ENCODE measurements at places on chromosomes 7 and 10.

GRCh38 chr10:21015851-21016250 is 118.7 kb upstream of the NEBL start:
- DNase-seq: no peak

DNA sequence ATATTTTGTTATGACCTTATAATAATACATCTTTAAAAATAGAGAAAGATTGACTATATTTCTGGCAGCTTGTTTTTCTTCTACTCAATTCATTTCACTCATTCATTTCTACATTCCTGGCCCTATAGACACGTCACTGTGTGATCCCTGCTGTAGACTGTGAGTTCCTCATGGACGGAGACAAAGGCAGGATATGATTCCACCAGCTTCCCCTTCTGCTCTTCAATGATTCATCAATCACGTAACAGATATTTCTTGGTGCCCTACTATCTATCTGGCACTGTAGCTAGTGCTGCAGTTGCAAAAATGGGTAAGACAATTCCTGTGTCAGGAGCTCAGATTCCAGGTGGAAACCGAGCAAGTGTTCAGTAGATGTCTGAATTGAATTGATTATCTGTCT is 415.0 kb downstream of the SFMBT2 start:
- DNase-seq: no peak

- no peak for DNase-seq
Observed at GRCh38 chr7:66682350-66683093, 53.8 kb downstream of the KCTD7 start.

DNA sequence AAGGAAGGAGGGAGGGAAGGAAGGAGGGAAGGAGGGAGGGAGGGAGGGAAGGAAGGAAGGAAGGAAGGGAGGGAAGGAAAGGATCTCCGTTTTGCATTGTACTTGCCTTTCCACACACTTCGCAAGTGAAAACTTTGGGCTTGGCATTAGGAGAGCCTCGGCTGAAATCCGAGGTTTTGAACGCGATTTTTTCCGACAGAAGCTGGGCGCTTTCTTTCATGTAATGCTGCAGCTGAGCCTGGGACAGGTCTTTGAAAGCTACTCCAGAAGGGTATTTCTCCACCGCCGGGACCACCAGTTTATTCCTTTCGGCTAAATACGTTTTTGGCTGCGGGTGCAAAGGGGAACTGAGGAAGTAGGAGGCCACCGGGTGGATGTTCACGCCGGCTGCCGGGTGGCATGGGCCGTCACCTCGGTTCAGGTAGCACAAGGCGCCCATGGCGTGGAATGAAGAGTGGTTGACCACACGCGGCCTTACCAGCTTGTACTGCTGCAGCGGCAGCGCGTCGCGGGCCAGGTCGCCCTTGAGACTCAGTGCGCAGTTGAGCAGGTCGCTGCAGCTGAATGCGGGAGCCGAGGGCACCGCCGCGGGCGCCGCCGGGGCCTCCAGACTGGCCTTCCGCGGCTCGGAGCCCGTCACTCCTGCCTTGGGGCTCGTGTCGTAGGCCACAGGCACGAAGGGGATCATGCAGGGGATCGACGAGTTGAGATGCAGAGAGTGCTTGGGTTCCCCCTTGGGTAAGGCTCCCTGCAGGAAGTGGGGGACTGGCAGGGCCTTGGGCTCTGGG is 825 bp downstream of the FEZF1 start:
- no peak for DNase-seq

DNA sequence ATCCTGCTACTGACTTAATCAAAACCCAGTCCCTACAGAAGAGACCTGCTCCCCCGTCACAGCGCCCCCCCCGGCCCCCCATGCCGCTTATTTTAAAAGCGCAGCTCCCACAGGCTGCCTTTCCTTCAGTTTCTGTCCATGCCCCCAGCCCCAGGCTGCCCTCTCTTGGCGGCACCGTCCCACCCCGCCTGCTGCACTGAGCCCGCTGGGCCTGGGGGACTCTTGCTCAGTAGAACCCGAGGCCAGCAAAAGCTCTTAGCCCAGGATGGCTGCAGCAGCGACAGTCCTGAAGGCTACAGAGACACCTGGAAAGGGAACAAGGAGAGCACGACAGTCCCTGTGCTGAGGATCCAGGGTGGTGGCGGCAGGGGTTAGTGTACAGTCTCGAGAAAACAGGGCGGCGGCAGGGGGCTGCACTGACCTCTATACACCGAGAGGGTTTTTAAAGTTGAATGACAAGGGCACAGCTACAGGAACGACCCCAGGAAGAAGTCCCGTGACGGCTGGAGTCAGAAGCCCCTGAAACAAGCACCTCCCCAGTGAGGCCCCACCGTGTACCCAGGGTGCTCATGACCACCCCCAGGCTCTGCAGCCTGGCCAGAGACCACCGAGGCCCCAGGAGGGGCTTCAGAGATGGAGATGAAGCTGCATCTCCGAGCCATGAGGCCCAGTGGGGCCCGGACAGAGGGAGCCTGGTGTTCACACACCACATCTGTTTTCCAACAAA is 54.4 kb downstream of the ZRANB1 start:
- DNase-seq: no peak

DNA sequence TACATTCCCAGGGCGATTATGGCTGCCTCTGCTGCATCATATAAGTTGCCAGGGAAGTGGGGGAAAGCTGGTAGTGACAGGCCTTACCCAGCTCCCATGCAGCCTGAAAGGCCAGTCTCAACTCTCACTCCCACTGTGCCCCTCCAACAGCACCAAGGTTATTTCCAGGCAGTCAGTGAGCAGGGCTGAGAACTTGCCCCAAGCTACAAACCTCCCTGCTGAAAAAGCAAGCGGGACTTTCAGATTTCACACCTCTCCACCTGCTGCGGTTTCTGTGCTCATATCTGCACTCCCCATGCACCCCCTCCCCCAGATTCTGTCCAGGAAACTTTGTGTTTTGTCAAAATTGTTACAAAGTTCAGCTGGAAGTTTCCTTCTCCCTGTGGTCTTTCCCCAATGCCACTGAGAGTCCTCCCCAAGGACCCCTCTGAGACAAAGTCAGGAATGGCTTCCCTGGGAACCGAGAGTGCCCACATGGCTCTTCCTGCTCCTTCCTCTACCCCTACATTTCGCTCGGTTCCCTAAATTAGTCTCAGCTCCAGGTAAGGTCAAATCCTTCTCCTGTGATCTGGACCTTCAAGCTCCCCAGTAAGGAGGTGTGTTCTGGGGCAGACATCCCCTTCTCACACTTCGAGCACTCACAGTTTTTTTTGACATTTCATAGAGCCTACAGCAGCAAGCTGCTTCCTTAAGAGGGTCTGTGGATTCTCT is 25.3 kb upstream of the WNT2 start:
- no peak for DNase-seq

DNA sequence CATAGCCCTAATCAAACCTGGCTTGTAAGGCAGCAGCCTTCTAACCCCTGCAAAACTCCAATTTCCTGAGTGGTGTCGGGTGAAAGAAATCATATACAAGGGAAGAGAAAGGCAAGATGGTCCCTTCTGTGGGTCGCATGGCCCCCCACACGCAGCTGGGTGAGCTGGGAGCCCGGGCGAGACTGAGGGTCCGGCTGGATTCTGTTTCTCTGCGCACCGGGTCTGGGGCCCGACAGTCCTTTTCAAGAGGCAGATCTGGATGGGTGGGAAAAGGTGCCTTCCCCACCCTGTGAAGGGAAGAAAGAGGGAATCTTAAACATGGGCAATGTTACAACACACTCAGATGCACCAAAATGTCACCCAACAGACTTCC is 18.5 kb downstream of the WDR86 start:
- no peak for DNase-seq

DNA sequence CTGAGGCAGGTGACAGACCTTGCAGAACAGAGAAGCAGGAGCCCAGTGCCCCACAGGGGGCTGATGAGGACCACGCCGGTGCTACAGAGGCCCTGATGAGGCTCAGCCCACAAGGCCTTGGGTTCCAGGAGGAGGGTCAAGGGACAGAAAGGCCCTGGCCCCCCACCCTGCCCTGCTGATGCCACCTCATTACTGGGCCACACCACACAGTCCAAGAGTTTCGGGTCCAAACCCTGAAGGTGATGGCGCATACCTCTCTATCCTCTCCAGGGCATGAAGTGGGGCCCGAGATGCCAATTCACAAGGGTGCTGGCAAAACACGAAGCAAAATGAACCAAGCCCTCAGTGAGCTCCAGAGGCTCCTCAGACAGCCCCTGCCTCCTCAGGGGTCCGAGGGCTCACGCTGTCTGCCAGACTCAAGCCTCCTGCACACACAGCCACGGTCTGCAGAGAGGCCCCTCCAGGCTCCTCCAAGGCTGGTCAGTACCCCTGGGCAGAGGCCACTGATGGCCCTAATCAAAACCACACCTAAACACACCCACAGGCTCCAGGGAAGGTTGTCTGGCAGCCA is 32.3 kb downstream of the RASGEF1A start:
- no peak for DNase-seq

- DNase-seq: no peak
Observed at GRCh38 chr10:5387169-5387568, 17.5 kb downstream of the TUBAL3 start.

DNA sequence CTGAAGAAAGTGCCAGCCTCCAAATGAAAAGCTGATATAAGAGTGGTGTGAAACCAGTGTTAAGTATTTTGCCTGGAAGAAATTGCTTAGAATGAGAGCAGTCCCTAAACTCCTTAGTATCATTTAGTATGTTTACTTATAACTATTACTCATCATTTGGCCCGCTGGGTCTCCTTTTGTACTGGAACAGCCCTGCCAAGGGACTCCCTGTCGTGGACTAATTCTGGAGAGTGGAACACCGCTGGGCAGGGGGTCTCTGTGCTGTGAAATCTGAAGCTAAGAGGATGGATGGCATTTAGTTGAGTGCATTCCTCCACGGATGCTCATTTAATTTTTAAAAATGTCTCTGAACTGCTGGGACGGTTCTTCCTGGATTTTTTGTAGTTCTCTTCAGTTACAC is 889.9 kb upstream of the C7orf33 start:
- no peak for DNase-seq

- DNase-seq: no peak
Observed at GRCh38 chr7:134016223-134016941, 110.8 kb upstream of the LRGUK start.

GRCh38 chr10:55287346-55287745 is 486.3 kb upstream of the PCDH15 start:
- DNase-seq: no peak

- no peak for DNase-seq
Observed at GRCh38 chr7:19971956-19972355, 198.5 kb upstream of the TMEM196 start.

- peak; percentile 78 for DNase-seq
Observed at GRCh38 chr10:11611248-11612020, at the start of gene USP6NL. Gene USP6NL, minus strand, starts transcription at chr10:11611650. Its CDS starts 14,016 bp downstream, at chr10:11597634.

GRCh38 chr10:48589266-48589665 is 15.6 kb downstream of the ARHGAP22 start:
- DNase-seq: no peak

GRCh38 chr10:111856631-111857030 is 326.9 kb downstream of the GPAM start:
- no peak for DNase-seq

- DNase-seq: no peak
Observed at GRCh38 chr10:7425691-7426090, 14.9 kb upstream of the SFMBT2 start.

- peak; percentile 2 for DNase-seq
Observed at GRCh38 chr10:19788075-19788686, 28.1 kb upstream of the PLXDC2 start.

- DNase-seq: no peak
Observed at GRCh38 chr7:46189255-46189790, 268.3 kb upstream of the IGFBP3 start.

- no peak for DNase-seq
Observed at GRCh38 chr10:49290131-49290530, 8.8 kb upstream of the C10orf71 start.

DNA sequence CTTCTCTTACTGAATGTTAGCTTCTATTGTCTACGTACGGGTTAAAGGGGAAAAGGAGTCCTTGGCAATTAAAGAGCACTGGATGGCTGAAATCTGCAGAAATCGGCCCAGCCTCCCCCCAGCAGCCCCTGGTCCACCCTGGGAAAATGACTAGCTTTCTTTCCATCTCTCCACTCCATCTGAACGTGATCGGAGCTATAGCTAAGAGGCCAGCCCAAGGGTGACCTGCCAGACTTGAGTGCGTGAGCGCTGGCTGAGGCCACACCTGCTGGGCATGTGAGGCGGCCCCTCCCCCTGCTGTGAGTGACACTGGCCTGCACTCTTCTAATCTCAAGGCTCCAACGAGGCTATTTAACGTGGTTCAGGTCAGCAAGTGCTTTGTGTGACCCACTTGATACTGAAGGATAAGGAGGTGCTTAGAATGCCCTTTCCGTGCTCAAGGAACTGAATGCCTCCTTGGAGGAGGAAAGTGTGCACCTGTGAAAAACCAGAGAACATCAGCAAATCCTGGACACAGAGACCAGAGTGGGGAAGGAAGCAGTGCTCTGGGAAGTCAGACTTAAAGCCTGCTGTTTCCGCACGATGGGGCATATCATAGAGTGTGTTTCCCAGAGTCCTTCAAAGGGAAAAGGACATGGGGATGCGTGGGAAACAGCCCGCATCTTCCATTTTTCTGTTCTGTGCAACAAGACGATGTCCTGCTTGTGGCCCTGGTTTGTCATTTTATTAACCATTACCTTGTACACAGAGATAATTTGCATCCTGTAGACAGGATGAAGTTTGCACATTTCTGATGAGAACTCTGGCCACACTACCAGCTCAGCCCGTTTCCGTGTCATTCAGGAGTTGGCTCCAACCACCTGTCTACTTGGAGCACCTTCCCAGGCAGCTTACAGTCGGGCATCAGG is 12.5 kb upstream of the MNX1 start:
- no peak for DNase-seq

DNA sequence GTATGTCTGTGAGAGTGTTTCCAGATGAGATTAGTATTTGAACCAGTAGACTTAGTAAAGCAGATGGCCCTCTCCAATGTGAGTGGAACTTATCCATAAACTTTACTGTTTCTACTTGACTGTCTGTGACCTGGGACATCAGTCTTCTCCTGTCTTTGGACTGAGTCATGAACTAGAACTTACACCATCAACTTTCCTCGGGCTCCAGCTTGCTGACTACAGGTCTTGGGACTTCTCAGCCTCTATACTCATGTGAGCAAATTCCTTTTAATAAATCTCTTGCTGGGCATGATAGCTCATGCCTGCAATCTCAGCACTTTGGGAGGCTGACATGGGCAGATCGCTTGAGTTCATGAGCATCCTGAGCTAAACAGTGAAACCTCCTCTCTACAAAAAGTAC is 25.7 kb upstream of the WAPL start:
- no peak for DNase-seq

GRCh38 chr10:89330537-89331212 is 2.9 kb downstream of the IFIT3 start:
- no peak for DNase-seq

GRCh38 chr10:29923416-29923965 is 135.9 kb downstream of the JCAD start:
- DNase-seq: no peak

Measured in hippocampal formation (tissue), 2 donors.